ENCODE measurements at places on chromosomes 4 and X.

GRCh38 chr4:11719879-11720278 lies 291.2 kb upstream of the HS3ST1 start:
- no peak for DNase-seq

- DNase-seq, result no peak
Measured at GRCh38 chrX:40092808-40093435, 4.8 kb downstream of the BCOR start.

DNA sequence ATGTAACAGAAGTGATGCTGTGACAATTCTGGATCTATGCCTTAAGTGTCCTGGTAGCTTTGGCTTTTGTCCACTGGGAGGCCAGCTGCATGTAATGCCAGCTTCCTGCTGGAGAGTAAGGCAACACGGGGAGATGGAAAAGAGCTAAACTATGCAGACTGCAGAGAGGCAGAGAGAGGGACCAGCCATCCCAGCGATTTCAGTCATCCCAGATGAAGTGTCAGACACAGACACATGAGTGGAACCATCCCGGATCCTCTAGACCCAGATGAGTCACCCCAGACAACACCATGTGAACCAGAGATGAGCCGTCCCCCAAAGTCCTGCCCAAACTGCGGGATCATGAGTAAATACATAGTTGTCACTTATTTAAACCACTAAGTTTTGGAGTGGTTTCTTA lies 14.6 kb downstream of the SRPX start:
- DNase-seq, result no peak

DNA sequence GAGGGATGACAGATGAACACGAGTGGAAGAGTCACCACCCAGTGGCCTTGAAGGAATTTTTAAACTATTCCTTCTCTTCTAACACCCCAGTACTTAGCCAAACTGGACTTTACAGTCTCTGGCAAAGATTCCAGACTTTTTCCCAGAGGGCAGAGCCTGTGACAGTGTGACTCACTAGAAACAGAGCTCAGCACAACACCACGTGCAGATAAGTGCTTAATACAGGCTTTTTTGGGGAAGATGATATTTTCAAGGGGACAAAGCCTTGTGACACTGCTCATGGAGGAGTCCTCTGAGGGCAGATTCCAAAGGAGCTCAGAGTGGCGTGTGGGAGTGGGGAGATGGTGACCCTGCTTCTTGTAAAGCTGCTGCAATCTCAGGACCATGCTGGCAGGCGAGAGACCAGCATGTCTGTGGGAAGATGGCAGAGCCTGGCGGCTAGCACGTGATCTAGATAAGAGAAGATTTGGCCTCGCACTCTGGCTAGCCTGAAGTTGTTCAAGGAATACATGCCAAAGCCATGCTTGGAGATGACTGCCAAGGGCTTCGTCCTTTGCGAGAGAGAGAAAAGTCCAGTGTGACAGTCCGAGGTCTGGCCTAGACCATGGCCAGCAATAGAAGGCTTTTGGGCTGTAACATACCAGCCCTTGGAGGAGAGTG lies 2.4 kb downstream of the RAB33A start:
- no peak for DNase-seq

DNA sequence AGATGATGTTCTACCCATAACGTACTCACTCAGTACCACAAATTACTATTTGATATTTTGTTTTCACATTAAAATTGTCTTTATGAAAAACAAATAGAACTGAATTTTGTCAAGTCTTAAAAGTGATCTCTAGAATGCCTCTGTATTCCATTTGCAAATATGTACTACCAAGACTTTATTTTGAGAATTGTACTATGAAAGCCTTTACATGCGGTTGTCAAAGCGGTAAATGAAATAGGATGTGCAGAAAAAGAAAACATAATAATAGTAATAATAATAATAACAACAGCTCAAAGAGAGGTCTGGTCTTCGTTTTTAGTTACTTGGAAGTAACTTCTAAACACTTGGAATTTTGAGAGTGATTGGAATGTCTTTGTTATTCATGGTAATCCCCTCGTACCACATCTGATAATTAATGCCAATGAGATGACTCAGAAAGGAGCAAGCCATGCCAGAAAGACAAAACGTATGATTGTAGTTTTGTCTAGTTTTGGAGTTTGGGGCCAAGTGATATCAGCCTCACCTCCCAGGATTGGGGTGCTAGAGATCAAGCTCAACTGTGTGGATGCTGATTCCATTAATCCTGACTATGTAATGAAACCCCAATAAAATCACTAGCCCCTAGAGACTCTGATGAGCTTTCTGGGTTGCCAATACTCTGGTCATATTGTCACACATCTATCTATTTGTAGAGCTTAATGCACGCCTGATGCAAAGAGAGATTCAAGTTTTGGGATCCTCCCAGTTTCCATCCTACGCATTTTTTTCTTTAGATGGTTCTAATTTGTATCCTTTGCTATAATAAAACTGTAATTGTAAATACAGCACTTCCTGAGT lies 20.2 kb upstream of the CTSO start:
- DNase-seq, result no peak

- DNase-seq, result no peak
Measured at GRCh38 chr4:47061435-47061834, 30.1 kb downstream of the GABRB1 start.

GRCh38 chr4:56941403-56941802 lies 33.7 kb downstream of the REST start:
- DNase-seq, result no peak

DNA sequence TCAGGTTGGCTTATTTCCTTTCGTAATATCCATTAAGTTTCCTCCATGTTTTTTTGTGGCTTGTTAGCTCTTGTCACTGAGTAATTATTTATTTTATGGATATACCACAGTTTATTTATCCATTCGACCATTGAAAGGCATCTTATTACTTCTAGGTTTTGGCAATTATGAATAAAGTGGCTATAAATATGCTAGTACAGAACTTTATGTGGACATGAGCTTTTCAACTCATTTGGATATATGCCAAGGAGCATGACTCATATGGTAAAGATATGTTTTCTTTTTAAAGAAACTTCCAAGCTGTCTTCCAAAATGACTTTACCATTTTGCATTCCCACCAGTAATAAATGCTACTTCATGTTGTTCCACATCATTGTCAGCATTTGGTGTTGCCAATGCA lies 803.6 kb downstream of the GLUD2 start:
- DNase-seq, result no peak

GRCh38 chr4:10094841-10095240 lies 21.8 kb downstream of the WDR1 start:
- DNase-seq, result no peak

DNA sequence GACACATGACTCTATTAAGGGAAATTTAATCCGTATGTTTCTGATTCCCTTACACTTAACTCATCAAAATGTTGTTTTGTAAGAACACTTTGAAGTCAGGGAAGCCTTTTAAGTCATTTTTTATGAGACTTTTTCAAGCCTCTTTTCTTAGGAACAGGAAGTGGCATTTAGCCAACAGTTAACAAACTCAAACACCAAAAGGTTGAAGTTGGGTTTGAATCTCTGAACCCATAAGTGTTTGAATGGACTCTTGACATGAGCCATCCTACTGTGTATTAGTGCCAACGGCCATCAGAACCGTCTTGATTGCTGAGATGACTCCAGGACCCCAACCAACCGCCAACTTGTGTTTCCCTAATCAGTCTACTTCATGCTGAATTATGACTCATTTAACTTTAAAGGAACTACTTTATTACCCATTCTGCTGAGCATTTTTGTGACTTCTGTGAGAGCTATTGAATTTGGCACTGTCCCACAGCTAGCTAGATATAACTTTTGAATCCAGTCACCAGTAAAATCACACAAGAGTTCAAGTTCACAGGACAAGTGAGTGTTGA lies 209.1 kb upstream of the FAT1 start:
- no peak for DNase-seq

DNA sequence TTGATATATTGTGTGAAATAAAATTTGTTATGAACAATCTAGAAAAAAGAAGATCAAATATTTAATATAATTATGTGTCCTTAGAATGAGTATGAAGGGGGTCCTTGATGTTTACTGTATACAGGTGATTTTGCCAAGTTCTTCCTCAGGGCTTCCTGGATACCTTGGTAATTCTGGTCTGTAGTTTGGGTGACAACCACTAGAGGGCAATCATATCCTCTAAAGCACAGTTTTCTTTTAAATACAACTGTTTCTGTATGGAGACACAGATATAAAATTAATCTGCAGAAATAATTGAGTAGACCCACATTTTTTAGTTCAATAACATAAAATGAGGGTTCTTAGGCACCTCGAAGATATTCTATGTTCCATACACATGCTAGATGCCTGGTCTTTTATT lies 157.7 kb downstream of the SPANXN1 start:
- DNase-seq, result no peak

DNA sequence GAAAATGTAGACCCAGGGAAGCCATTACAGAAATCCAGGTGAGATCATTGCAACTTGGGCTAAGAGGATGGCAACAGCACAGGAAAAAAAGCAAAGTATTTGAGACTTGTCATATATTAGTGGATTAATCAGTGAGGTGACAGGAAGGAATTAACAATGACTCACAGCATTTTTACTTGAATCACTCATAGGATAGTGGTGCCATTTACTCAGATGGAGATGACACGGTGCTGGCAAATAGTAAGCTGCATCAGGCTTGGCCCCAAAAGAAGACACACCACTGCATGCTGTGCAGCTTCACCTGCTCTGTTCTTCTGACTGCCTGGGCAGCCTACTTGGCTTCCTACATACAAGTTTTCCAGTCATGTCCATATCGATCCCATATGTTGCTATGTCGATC lies 144.8 kb downstream of the FRYL start:
- no peak for DNase-seq

- no peak for DNase-seq
Measured at GRCh38 chr4:121353213-121353612, 27.6 kb downstream of the QRFPR start.

GRCh38 chr4:82138374-82138773 lies 235.4 kb downstream of the HNRNPD start:
- DNase-seq, result no peak

DNA sequence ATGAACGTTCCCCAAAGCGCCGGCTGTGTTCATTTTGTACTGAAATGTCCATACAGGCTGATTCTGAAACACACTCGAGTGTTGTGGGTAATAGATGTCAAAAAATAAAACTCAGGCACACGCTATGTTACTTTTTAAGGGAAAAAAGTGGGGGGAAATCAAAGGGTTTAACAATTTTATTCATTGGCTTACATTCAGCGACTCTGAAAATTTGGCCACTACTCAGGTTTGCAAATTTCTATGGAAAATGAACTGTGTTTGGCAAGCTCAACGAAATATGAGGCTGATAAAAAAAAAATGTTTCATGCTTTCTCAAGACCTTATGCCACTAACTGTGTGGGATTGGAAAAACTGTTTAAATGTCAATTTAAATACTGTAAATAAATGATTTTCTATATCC lies 18.5 kb downstream of the AMELX start:
- no peak for DNase-seq

- no peak for DNase-seq
Measured at GRCh38 chr4:2943364-2944090, 19.7 kb downstream of the NOP14 start.

DNA sequence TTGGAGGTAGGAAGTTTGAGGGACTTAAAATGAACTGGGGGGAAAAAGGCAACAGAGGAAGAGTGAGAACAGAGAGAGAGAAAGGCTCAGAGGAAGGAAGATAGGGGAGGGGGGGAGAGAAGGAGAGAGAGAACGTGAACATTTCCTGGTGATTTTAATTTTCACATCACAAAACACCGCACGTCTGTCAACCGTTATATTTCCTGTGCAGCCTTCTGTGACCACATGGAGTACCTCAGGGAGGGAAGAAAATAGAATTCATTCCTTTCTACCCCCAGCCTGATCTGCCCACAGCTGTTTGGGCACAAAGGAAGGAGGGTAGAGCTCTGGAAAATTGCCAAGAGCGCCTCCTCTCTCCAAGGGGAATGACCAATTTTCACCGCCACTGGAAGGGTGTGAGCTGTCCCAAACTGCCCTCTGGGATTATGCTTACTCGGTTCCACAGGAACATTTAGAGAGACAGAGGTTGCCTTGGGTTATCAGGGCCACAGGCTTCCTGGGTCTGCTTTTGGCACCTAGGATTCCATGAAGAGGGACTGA lies 135.7 kb upstream of the MAMLD1 start:
- DNase-seq, result no peak

DNA sequence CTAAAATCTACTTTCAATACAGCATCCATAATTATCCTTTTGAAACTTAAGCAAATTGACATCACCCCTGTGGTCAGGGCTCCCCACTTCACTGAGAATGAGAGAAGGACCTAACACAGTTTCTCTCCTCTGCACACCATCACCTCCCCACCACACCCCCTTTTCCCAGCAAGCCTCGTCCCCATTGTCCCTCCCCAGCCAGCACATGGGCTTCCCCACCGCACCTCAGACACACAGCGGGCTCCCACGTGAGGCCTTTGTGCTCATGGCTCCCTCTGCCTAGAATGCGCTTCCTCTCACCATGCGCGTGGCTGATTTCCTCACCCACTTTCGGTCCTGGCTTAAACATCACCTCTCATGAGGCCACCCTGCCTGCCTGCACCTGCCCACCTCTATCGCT lies 639.0 kb upstream of the FRG1 start:
- DNase-seq, result no peak

DNA sequence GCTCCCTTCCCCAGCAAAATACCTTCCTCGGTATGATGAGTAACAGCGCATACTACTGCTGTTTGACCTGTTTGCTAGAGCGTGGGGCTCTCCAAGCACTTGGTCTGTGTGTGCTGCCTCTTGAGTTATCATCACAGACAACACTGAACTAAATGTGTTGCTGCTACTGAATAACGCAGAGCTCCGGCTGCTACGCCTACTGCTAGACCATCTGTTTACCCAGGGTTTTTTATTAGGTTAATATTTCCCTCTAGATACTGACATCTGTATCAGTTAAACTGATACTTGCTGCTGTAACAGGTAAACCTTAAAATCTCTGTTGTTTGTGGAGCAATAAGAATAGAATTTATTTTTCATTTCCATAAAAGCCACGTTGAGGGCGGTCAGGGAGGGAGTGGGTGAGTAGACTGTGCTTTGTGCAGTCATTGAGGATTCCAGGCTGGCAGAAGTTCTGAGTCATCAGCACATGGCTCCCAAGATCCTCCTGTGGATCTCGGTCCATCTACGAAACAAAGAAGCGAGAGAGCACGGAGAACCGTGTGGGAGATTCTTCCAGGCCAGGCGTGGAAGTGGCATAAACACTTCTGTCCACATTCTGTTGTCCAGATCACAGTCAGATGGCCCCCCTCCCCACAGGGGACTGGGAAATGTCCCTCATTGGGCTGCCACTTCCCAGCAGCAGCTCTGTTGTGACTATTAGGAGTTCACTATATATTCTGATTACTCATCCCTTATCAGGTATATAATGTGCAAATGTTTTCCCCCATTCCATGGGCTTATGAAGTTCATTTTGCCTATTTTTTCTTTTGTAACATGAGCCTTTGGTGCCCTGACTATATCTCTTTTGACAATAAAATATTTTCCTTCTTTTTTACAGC lies 14.1 kb downstream of the GRK4 start:
- DNase-seq, result no peak

- DNase-seq, result no peak
Measured at GRCh38 chrX:105650986-105651385, 171.4 kb upstream of the NRK start.

GRCh38 chrX:154317391-154317995 lies 21.9 kb downstream of the TKTL1 start:
- no peak for DNase-seq
